ENCODE measurements at places on chromosomes 11 and 22.

DNA sequence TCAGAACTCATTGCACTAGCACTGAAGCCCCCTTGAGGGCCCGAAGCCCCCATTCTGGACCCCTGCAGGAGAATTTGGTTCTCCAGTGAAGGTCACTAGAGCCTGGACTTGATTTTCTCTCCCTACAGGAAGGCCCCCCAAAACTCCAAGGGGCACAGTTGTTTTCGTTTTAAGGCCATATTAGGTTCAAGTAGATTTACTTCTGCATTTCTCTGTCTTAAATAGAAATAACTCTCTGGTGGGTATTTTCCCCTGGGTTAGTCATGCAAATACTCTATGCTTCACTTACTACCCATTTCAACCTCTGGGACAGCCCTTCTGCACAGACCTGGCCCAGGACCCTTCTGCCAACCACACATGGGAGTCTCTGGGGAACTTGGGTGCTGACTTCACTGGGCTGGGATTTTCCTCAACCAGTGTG, 41.6 kb downstream of the WEE1 start:
- DNase-seq = no peak

DNA sequence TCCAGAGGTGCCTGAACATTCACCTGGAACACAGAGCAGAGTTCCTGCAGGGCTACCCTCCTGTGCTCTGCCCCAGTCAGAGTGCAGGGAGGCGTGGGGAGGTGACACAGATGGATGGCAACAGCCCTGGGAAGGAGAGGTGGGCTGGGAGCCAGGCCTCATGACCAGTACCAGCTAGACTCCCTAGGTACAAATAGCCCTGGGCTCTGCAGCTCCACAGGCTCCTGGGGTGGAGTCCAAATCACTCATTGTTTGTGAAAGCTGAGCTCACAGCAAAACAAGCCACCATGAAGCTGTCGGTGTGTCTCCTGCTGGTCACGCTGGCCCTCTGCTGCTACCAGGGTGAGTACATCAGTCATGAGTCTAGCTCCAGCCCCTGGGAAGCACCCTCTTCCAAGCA, at the start of gene SCGB1D2:
TSS of gene SCGB1D2 (plus strand) at position 219 of the 400 bp plus-strand sequence. CDS start at position 288, 69 bp downstream.
- peak; percentile 60 for DNase-seq

- DNase-seq = no peak
Observed at GRCh38 chr11:73410627-73411026, 34.4 kb downstream of the RELT start.

GRCh38 chr11:45791524-45791923, 13.4 kb upstream of the SLC35C1 start:
- no peak for DNase-seq

GRCh38 chr22:27930331-27931060, 11.4 kb upstream of the PITPNB start:
- DNase-seq = no peak

DNA sequence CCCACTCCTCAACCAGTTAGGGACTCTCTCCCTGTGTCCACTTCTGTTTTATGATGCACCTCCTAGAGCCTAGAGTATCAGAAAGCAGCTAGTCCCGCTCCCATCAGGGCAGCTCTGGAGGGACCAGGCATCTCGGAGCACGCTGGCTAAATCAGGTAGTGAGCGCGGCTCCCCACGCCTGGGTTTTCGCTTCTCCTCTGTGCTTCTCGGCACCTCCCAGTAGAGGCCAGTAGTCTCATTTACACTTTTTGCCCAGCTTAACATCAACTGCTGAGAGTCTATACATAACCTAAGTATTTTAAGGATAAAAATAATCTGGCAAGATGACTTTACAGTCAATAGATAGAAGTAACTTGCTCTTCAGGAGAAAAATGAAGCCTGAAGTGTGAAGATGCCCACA, 473.8 kb downstream of the OPCML start:
- no peak for DNase-seq

GRCh38 chr11:23976841-23977271, 520.0 kb upstream of the LUZP2 start:
- DNase-seq = no peak

DNA sequence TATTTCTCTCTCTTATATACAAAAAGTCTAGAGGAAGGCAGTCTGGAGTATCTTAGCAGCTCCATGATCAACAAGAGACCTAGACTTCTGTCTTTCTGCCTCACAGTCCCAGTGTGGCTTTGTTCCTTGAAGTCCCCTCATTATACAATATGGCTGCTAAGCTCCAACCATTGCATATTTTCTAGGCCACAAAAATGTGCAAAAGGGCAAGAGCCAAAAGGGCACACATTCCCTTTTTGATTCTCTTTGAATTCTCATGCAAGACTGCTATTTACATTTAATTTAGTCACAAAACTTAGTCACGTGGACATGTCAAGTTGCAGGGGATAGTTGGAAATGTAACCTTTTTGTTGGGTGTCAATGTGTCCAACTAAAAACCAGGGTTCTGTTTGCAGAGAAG, 64.2 kb upstream of the OLFML1 start:
- no peak for DNase-seq

DNA sequence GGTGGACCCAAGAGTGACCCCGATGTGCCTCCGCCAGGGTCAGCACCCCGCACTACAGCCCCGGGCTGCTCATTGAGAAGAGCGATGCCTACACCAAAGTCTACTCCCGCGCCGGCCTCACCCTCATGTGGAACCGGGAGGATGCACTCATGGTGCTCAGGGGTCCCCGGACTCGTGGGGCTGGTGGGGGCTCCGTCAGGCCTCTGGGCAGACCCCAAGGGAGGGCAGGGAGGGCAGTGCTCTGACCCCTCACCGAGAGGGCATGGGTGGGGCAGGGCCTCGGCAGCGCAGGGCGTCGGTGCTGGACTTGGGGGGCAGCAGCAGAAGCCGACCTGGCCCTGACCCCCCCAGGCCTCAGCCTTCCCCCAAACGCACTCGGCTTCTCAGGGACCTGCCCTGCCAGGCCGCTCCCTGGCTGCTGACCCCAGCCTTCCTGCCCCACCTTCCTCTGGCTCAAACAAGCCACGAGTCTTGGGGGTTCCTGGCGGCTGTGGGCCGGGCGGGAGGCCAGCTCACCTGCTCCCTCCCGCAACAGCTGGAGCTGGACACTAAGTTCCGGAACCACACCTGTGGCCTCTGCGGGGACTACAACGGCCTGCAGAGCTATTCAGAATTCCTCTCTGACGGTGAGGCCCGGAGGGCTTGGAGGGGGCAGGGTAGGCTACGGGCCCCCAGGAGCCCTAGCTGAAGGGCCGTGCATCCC, 2.9 kb downstream of the MUC2 start:
- DNase-seq = no peak

DNA sequence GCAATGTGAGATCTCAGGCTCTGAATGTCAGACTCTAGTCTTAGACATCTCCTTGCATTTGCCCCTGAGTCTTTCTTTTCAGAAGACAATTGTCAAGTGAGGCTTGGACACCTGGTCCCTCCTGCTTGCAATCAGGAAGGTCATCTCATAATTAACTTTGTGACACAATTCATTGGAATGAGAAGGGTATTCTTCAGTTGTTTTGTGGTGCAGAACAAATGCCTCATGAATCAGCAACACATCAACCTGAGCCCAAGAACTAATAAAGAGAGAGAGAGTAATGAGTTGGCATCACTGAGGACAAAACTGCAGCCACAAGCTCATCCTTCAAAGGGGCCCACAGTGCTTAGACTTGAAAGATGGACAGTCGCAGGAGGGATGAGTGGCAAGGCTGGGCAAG, 375.8 kb downstream of the INSC start:
- no peak for DNase-seq

DNA sequence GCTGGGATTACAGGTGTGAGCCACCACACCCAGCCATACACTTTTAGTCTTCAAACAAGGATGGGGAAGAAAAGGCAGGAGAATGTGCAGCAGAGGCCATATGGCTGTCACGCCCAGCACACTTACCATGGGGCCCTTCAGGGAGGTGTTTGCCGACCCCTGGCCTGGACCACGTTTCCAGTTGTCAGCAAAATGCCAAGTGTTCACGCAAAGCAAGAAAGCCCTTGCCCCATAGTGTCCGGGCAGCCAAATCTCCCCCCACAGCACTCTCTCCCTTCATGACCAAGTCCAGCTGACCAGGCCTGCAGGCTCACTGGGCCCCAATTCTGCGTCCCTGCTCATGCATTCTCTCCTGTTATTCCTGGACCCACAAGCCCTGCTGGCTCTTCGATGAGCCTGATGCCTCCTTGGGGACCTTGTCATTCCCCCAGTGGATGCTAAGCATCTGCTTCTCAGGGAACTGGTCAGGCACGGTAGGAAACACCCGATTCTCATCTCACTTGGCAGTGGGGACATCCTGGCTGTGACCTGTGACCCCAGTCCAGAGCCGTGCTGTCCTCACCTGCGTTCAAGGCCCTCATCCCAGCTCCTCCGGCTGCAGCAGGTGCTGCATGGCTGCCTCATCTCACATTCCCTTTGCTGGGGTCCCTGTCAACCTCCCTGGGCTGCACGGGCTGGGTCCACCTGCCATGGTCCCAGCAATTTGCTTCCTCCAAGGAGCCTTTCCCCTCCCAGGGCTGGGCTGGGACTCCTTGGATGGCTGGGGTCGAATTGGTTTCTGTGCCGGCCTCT, 96.4 kb downstream of the CTTN start:
- no peak for DNase-seq

GRCh38 chr11:17967661-17968060, 45.2 kb downstream of the SERGEF start:
- no peak for DNase-seq

- no peak for DNase-seq
Observed at GRCh38 chr22:44145544-44145943, 35.2 kb upstream of the PARVG start.

- no peak for DNase-seq
Observed at GRCh38 chr11:106228996-106229395, 151.5 kb downstream of the AASDHPPT start.

GRCh38 chr22:23826510-23827350, 12.1 kb downstream of the DERL3 start:
- no peak for DNase-seq

- DNase-seq = no peak
Observed at GRCh38 chr11:19868281-19868821, 155.7 kb downstream of the NAV2 start.

GRCh38 chr22:30004694-30005093, 75.6 kb upstream of the HORMAD2 start:
- no peak for DNase-seq

DNA sequence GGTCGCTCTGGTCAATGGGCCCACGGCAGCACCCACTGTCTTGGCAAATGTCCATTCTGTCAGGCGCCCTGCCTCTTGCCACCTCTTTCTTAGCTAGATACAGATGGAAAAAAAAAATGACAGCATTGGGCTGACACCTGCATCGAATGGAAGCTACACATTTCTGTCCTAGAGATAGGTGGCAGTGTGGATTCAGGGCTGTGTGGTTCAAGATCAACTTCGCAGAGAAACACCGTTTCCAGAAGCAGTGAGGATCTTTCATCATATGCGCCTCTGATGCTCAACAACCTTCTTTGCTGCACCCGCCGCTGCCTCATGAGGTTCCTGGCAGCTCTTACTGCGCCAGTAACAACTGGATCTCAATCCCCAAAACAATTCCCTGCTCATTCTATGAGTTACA, 236.3 kb downstream of the KIRREL3 start:
- DNase-seq = no peak

- no peak for DNase-seq
Observed at GRCh38 chr22:37228106-37229011, 15.7 kb downstream of the RAC2 start.

GRCh38 chr11:74460065-74460464, 7.3 kb downstream of the KCNE3 start:
- DNase-seq = no peak

DNA sequence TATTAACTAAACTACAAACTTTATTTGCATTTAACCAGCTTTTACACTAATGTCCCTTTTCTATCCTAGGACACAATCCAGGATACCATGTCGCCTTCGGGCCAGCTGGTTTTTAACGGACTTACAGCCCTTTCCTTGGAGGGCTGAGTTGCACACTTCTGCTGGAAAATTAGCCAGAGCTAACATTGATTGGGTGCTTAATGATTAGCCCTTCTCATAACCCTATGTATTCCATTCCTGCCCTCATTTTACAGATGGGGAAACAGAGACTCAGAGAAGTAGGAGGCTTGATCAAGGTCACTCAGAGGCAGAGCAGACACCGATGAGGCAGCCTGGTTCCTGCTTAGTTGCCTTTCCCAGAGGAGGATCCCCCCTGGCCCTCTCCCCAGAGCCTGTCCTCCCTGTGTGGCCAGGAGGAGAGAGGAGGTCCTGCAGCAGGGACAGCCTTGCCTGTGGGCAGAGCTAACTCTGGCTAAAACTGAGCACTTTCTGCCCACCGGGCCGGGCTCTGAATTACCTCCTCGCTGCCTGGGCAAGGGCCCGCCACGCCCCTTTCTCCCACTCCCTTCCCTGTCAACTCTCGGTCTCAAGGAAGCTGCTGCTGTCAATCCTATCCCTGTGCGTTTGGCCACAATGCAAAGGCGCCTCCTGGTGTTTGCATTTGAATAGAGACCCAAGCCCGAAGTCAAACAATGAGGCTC, 59.6 kb upstream of the PAX6 start:
- peak; percentile 49 for DNase-seq

- no peak for DNase-seq
Observed at GRCh38 chr22:39429186-39429585, 27.6 kb upstream of the MGAT3 start.

DNA sequence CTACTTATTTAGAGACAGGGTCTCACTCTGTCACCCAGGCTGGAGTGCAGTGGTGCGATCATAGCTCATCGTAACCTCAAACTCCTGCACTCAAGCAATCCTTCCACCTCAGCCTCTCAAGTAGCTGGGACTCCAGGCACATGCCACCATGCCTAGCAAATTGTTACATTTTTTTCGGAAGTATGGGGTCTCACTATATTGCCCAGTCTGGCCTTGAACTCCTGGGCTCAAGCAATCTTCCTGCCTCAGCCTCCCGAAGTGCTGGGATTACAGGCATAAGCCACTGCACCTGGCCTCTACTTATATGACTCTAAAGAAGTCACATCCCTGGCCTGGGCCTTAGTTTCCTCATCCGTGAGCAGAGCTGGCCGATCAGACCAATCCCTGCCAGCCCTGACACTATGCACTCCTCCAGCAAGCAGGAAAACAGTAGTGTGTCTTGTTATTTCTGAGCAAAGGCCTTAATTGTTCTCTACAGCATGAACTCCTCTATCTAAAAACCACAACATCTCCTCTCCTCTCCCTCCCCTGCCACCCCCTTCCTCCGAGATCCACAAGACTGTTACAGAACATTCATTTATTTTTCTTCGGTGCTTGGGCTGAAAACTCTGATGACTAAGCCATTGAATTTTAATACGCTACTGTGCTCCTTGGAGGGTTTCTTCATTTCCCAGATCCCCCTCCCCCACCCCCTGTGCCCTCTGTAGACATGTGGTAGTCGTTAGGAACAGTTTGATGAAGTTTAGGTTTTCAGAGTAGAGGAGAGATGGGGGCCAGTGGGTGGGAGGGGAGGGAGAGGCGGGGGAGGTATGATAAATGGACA, 91.5 kb downstream of the ABTB2 start:
- DNase-seq = no peak

DNA sequence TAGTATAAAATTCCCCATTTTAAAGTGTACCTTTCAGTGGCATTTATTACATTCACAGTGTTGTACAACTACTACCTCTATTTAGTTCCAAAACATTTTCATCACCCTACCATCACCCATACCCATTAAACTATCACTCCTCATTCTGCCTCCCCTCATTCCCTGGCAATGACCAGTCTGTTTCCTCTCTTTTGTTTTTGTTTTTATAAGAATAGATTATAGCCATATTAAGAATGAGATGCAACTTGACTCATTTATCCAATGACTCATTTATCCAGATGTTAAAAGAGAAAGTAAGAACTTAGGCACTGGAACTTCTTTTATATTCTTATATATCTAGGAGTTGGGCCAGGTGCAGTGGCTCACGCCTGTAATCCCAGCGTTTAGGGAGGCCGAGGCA, 156.3 kb downstream of the FAT3 start:
- DNase-seq = no peak
